ENCODE measurements at places on chromosomes 4 and X.

DNA sequence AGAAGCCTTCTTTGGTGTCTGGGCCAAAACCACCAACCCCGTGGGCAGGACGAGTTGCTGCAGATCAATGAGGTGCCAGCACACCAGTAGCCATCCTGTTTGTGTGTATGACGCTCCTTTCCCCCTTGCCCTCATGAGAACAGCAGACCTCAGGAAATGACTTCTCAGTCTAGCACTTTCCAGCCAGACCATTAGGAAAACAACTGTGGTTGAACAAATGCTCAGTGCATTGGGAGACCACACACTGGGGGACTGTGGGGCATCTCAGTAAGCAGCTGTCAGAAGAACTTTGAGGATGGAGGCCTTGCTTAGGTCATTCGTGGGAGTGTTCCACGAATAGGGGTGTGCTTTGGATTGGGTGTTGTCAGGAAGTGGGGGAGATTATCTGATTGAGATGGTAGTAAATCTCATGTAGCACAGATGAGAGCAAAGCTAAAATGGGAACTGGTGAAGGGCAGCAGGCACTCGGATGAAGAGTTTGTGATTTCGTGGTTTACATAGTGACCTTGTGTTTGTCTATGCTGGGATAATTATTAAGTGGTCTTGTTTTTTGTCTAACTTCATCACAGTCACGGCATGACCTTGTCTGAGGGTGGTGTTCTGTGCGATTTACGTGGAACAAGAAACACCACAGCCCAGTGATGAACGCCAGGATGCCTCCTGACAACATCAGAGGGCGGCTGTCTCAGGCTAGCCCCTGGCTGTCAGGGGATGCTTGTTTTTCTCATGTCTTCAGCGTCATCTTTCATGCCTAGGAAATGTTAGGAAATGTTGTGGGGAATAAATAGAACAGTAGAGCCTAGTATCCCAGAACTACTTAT is 70.1 kb downstream of the USP46 start:
- peak; percentile 80 for DNase-seq

GRCh38 chr4:146654687-146655520 is 16.2 kb downstream of the POU4F2 start:
- DNase-seq: no peak

DNA sequence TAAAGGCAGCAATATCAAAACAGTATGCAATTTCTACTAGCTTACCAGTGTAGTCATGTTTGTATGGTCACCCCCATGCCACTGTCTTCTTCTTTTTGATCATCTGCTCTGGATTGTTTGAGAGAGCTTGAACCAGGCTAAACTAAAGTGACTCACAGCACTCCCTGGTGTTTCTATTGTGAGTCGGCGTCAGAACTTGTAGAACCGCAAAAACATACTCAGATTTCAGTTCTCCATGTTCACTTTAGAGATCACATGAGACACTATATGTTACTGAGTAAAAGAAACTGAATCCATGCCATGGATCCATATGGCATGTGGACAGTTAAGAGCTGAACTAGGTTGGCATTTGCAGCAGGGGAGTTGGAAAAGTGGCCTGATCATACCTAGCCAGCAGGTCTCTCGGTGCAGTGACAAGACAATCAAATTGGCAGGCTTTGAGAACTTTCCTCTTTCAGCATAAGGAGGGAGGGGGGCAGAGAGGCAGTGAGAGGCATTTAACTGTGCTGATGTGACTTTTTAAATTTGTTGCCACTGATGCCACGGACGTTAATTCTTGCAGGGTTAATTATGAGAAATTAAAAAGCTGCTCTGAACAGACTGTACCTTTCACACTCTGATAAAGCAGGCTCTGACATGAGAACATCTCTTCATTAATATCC is 88.4 kb downstream of the AFF2 start:
- DNase-seq: no peak

DNA sequence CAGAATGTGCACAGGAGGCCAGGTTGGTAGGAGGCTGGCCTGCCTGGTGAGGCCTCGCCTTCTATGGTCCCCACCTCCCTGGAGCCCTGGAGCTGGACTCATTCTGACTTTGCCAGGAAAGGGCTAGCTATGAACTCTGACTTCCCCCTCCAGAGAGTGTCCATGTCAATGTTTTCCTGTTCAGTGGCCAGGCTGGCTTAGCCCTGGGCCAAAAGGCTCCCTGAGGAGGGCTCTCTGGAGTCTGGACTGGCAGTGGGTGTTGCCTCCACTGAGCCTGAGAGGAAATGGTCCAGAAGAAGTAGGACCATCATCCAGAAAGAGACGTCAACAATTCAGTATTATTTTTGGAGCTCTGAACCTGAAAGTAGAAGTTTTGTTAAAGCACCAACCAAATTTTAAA is 178.7 kb downstream of the CHIC2 start:
- no peak for DNase-seq

- no peak for DNase-seq
These were observed 132.2 kb upstream of the KIT start for GRCh38 chr4:54525602-54526001.

DNA sequence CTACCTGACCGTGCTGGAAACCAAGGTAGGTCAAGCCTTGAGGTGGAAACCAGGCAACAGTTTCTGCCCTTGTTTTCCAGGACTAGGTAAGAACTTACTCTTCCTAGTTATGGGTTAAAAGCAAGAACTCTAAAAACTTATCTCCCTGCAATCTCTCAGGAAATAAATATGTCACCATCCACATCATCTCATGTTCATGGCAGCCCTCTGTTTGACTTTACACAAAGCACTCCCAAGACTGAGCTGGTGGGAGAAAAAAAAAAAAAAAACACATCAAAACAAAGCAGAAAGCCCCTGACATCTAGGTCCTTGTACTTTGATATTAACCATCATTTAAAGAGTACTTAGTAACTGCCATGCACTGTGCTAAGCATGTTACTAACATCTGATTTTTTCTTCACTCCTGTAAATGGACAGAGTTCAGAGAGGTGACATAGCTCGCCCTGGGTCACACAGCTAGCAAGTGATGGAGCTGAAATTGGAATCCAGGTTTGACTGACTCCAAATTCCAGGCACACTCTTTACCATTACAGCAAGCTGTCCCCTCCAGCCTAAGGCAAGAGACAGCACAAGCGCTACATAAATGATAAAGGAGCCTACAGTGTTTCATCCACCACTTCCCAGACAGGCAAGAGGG is 102.8 kb upstream of the NOCT start:
- no peak for DNase-seq

DNA sequence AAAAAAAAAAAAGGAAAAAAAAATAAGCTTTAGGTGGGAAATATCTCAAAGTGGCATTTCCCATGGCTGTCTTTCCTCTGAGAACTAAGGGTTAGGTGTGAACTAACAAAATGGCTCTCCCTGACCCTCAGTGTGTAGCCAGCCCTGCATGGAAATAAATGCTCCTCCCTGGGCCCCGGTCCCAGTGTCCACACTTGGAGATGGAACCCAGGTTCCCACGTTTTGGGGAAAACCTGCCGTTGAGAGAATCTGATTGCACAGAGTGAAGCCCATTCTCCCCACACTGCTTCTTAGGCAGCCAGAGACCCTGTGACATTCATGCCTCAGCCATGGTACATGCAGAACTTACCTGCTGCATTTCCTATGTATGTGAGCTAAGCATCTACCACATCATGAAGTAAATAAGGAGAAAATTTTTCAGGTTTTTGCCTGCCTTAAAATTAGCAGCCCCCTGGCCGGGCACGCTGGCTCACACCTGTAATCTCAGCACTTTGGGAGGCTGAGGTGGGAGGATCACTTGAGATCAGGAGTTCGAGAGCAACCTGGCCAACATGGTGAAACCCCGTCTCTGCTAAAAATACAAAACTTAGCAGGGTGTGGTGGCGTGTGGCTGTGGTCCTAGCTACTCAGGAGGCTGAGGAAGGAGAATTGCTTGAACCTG is 34.5 kb downstream of the HTT-AS start:
- DNase-seq: no peak

GRCh38 chr4:13112030-13112429 is 372.1 kb downstream of the RAB28 start:
- no peak for DNase-seq

DNA sequence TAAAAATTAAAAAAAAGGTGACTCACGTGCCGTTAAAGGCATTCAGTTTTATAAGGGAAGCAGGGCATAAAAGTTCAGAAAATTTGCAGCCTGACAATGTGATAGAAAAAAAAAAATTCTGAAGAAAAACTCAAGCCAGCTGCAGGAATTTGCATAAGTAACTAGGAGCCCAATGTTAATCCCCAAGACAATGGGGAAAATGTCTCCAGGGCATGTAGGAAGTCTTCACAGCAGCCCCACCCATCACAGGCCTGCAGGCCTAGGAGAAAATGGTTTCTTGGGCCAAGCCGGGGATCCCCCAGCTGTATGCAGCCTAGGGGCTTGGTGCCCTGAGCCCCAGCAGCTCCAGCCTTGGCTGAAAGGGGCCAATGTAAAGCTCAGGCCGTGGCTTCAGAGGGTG is 31.2 kb downstream of the CHM start:
- no peak for DNase-seq

GRCh38 chrX:14051416-14051815 is 21.7 kb upstream of the GEMIN8 start:
- DNase-seq: no peak
